ENCODE measurements at places on chromosomes 7 and 10. TPM values are rescaled to one million over a fixed set of nuclear protein-coding genes. Genes with fewer than 3 reads are reported as not detected.

DNA sequence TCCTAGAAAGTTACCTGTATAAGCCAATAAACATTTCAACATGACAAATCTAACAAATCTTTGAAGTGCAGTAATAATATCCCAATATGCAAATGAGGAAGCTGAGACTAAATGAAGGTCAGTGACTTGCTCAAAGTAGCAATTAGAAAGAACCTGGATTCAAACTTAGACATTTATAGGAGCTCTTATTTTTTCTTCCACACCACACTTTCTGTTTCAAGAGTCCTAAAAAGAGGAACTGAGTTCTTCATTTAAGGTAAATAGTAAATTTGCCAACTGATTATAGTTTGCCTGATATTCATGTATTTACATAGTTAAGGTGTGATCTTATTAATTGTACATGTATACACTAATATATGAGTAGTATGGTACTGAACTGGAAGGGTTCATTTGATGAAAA is 44.0 kb downstream of the KLHDC10 start:
- H3K27me3 ChIP-seq, result no peaks in the 10 kb centered on the region
- H3K36me3 ChIP-seq, result peaks cover 13% of the 10 kb centered on the region
- DNase-seq, result no peak
- no peaks in the 10 kb centered on the region for H3K4me1 ChIP-seq
- H3K4me3 ChIP-seq, result no peak overlapping the region
- H3K27ac ChIP-seq, result no peak overlapping the region

DNA sequence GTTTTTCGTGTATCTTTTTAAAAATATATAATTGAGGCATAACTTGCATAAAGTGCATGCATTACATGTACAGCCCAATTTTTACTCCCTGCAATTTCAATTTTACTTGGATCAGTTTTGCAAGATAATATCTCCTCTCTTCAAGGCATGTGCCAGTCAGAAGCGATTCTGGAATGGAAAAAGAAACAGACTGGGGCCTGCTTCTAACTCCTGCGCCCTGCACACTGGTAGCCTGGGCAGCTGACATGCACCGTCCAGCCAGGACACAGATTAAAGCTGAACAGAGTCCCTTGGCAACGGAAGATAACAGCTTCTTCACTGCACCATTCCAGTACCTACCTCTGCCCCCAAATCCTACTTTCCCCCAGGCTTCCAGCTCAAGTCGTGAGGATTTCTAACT is 182.1 kb downstream of the FAM107B start:
- H3K27me3 ChIP-seq, result no peaks in the 10 kb centered on the region
- no peak overlapping the region for H3K27ac ChIP-seq
- H3K4me3 ChIP-seq, result no peak overlapping the region
- DNase-seq, result no peak

GRCh38 chr7:76074306-76074971 is 26.5 kb downstream of the MDH2 start:
- no peaks in the 10 kb centered on the region for H3K4me1 ChIP-seq
- H3K27me3 ChIP-seq, result no peaks in the 10 kb centered on the region
- DNase-seq, result no peak
- H3K27ac ChIP-seq, result no peak overlapping the region
- peaks cover 5% of the 10 kb centered on the region for H3K36me3 ChIP-seq
- no peak overlapping the region for H3K4me3 ChIP-seq

GRCh38 chr7:40747856-40748255 is 613.1 kb downstream of the SUGCT start:
- H3K36me3 ChIP-seq, result no peaks in the 10 kb centered on the region
- no peak for DNase-seq
- H3K27ac ChIP-seq, result no peak overlapping the region
- no peaks in the 10 kb centered on the region for H3K27me3 ChIP-seq

DNA sequence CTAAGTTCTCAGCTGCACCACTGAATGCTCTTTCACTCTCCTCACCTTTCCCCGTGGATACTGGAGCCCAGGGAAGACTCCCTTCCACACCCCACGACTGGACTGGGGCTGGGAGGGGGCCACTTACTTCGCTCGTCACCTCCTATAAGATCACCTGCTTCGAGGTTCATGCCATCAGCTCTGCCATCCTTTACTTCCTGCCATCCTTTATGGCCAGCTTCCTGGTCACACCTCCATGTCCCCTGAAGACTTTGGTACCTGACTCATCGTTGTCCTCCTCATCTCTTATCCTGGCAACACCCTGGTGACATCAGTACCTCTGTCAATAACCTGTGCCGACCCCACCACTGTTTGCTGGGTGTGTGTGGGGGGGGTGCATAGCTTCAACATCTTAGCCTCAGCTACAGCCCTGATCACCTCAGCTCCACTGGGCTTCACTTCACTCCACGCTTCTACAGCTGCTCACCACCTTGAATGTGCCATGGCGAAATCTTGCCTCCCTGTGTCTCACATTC is 8.7 kb upstream of the VDAC2 start:
- H3K27ac ChIP-seq, result no peak overlapping the region
- peaks cover 6% of the 10 kb centered on the region for H3K4me1 ChIP-seq
- H3K4me3 ChIP-seq, result no peak overlapping the region
- DNase-seq, result no peak
- H3K27me3 ChIP-seq, result no peaks in the 10 kb centered on the region

NEUROD6 gene
- 10.4 TPM for total RNA-seq

NKX2-3 gene
- not detected for total RNA-seq

All from spinal cord (tissue), 10 donors.